ENCODE measurements at places on chromosomes 12 and 14.

GRCh38 chr14:99380402-99380801, 100.3 kb downstream of the SETD3 start:
- no peak for DNase-seq

GRCh38 chr14:33592297-33592696, 358.6 kb downstream of the EGLN3 start:
- DNase-seq, result no peak

GRCh38 chr12:4829161-4829792, 80.4 kb upstream of the KCNA1 start:
- DNase-seq, result peak; percentile 33

DNA sequence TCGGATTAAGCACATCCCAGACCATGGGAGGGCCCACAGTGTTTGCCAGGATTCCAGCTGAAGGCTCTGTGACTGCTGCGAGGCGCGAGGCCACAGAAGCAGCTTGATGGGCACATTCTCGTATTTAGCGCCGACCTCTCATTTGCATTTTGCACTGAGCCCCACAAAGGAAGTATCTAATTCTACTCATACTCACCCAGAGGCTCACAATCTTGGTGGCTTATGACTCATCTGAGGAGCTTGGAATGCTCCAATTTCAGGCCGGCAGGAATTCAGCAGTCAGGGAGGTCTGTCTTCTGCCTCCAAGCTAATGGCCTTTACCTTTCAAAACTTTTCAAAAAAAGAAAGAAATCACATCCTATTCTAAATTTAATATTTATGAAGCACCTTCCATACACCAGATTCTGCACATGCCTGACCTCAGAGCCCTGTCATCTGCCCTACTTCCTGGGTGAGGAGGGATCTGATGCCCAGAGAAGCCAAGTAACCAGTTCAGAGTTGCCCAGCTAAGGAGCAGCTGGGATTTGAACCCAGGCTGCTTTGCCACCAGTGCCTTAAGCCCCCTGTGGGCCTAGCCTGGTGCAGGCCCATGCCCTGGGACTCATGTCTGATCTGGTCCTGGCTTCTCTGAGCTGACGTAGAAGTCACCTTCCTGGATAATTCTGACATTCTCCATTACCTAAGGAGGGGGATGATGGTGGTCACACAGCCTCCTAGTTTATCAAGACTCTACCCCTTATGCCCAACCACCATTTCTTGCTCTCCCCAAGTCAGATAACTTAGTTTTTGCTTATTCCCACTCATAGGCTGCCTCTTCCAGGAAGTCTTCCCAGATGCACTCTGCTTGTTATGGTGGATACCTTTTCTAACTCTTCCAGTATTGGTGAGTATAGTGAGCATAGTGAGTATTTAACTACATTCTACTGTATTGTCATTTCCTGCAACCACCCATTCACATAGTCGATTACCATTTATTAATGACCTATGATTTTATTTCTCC, 198.9 kb downstream of the RBM19 start:
- DNase-seq, result no peak

- no peak for DNase-seq
Observed at GRCh38 chr12:101582937-101583336, 11.8 kb upstream of the MYBPC1 start.

- DNase-seq, result no peak
Observed at GRCh38 chr14:100539003-100539660, 48.1 kb downstream of the BEGAIN start.

- DNase-seq, result no peak
Observed at GRCh38 chr12:108447168-108447832, 67.8 kb upstream of the FICD start.

GRCh38 chr12:6774499-6775062, 2.3 kb downstream of the LAG3 start:
- no peak for DNase-seq

- DNase-seq, result no peak
Observed at GRCh38 chr12:6603095-6603567, 4.0 kb downstream of the CHD4 start.

DNA sequence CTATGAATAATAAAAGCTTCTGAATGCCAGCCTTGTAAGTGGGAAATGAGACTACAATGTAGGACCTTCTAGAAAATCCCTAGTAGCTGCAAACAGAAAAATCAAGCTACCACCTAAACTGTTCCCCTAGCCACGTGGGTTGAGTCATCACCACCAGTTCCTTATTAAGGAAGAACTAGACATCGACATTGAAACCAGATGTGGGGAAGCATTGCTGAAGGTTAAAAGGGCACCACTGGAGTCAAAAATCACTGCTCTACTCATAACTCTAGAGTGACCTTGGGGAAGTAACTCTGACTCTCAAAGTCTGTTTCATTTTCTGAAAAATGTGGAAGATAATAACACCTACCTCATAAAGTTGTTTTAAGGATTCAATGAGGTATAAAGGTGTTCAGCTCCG, 9.4 kb upstream of the CNIH1 start:
- DNase-seq, result no peak

- peak; percentile 17 for DNase-seq
Observed at GRCh38 chr14:63991833-63992232, 139.0 kb downstream of the SYNE2 start.

DNA sequence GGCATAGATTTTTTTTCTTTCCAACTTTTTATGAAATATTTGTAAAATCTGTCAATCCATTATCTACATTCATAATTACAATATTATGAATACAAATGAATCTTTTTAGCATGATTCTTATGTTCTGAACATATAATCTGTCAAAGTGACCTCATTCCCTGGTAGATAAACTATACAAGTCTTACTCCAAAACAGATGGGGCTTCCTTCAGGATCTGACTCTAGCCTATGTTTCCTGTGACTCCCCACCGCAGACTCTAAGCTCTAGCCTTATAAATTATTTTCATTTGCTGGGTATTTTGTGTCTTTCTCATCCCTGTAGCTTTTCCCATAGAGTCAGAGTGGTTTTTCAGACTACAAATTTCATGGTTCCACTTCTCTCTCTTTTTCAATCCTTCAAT, 202.1 kb upstream of the KITLG start:
- no peak for DNase-seq

Data from T-helper 2 cell treated with Interferon-gamma antibody and Interleukin-4, amounts not matched to agents 5 μg/mL and 100 μg/mL, for 36 hours (primary cell).